Left lung (tissue), 14 donors: ENCODE measurements at places on chromosomes 16 and 17. TPM values are rescaled to one million over a fixed set of nuclear protein-coding genes. Genes with fewer than 3 reads are reported as not detected.

The USP36 gene
- 29.2 TPM for total RNA-seq

DNA sequence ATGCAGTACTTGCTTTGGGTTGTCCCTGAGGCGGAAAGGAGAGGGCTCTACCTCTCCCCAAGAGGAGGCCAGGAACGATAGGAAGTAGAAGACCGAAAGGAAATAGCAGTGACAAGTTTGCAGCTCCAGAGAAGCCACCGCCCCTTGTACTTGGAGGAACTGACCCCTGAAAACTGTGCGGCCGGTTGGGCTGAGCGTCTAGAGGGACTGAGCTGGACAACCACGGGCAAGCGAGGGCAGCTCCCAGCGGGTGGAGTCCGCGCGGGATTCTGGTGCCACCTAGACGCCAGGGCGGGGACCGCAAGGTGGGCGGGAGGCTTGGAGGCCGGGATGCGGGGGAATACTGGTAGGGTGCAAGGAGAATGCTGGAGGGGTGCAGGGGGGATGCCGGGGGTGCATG lies 1.3 kb upstream of the SLC6A4 start:
- no peaks in the 10 kb centered on the region for H3K36me3 ChIP-seq
- peaks cover 68% of the 10 kb centered on the region for H3K27me3 ChIP-seq
- peak overlapping the region; percentile 24 for H3K4me3 ChIP-seq
- peaks cover 36% of the 10 kb centered on the region for H3K4me1 ChIP-seq
- no peak for DNase-seq

GRCh38 chr17:77933777-77934398 lies 24.6 kb upstream of the TNRC6C start:
- DNase-seq: no peak
- H3K4me1 ChIP-seq: no peaks in the 10 kb centered on the region
- H3K4me3 ChIP-seq: no peak overlapping the region
- H3K36me3 ChIP-seq: no peaks in the 10 kb centered on the region

The RPS15A gene
- 1,060 TPM for total RNA-seq

The NKD1 gene
- total RNA-seq: 23.0 TPM

GRCh38 chr16:67435758-67436164 lies 4.8 kb downstream of the HSD11B2 start:
- H3K27ac ChIP-seq: no peak overlapping the region
- no peak overlapping the region for H3K4me3 ChIP-seq
- H3K4me1 ChIP-seq: peaks cover 10% of the 10 kb centered on the region
- H3K27me3 ChIP-seq: peaks cover 15% of the 10 kb centered on the region

The CCL7 gene
- 0.96 TPM for total RNA-seq

GRCh38 chr17:40615068-40615840 lies 32.4 kb downstream of the SMARCE1 start:
- peak; percentile 17 for DNase-seq
- no peak overlapping the region for H3K27ac ChIP-seq

The CMTM4 gene
- total RNA-seq: 72.3 TPM

GRCh38 chr17:29764217-29764616 lies 141.5 kb upstream of the CORO6 start:
- H3K27ac ChIP-seq: no peak overlapping the region
- H3K4me3 ChIP-seq: no peak overlapping the region
- no peaks in the 10 kb centered on the region for H3K36me3 ChIP-seq
- DNase-seq: no peak

DNA sequence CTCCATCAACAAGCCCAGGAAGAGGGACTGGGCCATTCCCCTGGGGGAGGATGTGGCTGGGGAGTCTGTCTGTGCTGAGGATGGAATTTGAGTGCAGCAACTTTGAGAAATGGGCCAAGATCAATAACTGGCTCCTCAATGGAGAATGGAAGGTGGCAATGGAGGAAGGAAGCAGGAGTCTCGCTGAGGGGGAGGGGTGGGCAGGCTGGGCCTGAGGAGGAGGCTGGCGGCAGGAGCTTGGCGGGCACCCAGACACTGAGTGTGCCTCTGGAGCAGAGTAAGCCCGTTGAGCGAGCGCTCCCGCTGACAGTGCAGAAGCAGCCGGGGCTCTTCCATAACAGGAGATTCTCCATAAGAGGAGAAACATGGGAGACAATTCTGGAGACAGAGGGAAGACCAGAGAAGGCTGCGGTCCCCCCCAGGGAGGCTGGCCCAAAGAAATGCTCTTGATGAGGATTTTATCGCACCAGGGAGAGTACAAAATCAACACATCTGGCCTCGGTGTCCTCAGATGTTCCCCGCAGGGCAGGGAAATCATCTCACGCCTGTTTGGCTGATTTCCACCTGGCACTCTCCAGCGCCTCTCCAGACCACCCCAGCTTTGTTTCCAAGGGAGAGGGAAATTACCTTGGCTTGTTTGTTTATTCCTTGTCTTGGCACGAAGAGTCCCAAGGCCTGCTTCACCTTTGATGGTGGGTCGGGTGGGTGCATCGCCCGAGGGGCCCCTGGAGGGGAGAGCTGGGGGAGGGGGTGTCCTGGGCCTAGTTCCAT lies 2.8 kb upstream of the MMP15 start:
- H3K27ac ChIP-seq: peak overlapping the region; percentile 10
- no peaks in the 10 kb centered on the region for H3K36me3 ChIP-seq
- H3K4me1 ChIP-seq: peaks cover 70% of the 10 kb centered on the region
- peaks cover 38% of the 10 kb centered on the region for H3K27me3 ChIP-seq

GRCh38 chr17:78142119-78142861 lies 3.9 kb upstream of the C17orf99 start:
- peaks cover 91% of the 10 kb centered on the region for H3K4me1 ChIP-seq
- no peak overlapping the region for H3K4me3 ChIP-seq
- DNase-seq: no peak
- H3K36me3 ChIP-seq: peaks cover 8% of the 10 kb centered on the region

GRCh38 chr16:62342216-62342615 lies 306.0 kb upstream of the CDH8 start:
- no peaks in the 10 kb centered on the region for H3K36me3 ChIP-seq
- no peak overlapping the region for H3K4me3 ChIP-seq
- no peak for DNase-seq
- H3K27me3 ChIP-seq: no peaks in the 10 kb centered on the region

- no peak overlapping the region for H3K27ac ChIP-seq
- H3K4me3 ChIP-seq: no peak overlapping the region
- no peaks in the 10 kb centered on the region for H3K36me3 ChIP-seq
Measured at GRCh38 chr17:43531955-43532354, 14.2 kb downstream of the ETV4 start.

GRCh38 chr16:720990-721764 lies at the start of gene ANTKMT:
ANTKMT (plus strand) TSS chr16:721146; CDS start chr16:721275, 129 bp downstream.
- no peaks in the 10 kb centered on the region for H3K36me3 ChIP-seq
- H3K4me1 ChIP-seq: peaks cover 11% of the 10 kb centered on the region
- peak; percentile 84 for DNase-seq
- H3K27me3 ChIP-seq: peaks cover 42% of the 10 kb centered on the region
- peak within 1 kb of the TSS; percentile 80 for H3K4me3 ChIP-seq

The ZNF668 gene
- total RNA-seq: 11.8 TPM

DNA sequence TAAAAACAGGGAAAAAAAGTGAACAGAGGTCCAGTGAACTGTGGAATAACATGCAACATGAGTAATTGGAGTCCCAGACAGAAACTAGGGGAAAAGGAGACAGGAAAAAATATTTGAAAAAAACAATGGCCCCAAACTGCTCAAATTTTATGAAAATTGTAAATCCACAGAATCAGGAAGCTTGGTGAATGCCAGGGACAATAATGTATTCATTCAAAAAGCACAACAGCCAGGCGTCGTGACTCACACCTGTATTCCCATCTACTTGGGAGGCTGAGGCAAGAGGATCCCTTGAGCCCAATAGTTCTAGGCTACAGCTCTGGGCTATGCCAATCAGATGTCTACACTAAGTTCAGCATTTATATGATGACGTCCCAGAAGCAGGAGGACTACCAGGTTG lies 23.7 kb downstream of the NCOR1 start:
- no peaks in the 10 kb centered on the region for H3K4me1 ChIP-seq
- H3K36me3 ChIP-seq: no peaks in the 10 kb centered on the region
- H3K27ac ChIP-seq: no peak overlapping the region
- H3K27me3 ChIP-seq: no peaks in the 10 kb centered on the region
- H3K4me3 ChIP-seq: no peak overlapping the region

GRCh38 chr17:66449418-66449977 lies 147.1 kb downstream of the PRKCA start:
- DNase-seq: no peak
- no peaks in the 10 kb centered on the region for H3K27me3 ChIP-seq
- no peak overlapping the region for H3K4me3 ChIP-seq

- peaks cover 15% of the 10 kb centered on the region for H3K4me1 ChIP-seq
- DNase-seq: no peak
- no peak overlapping the region for H3K27ac ChIP-seq
- H3K36me3 ChIP-seq: no peaks in the 10 kb centered on the region
- peaks cover 44% of the 10 kb centered on the region for H3K27me3 ChIP-seq
- no peak overlapping the region for H3K4me3 ChIP-seq
Measured at GRCh38 chr17:80969674-80970043, 22.0 kb upstream of the CHMP6 start.

- no peaks in the 10 kb centered on the region for H3K36me3 ChIP-seq
- peak overlapping the region; percentile 59 for H3K4me3 ChIP-seq
- peak; percentile 87 for DNase-seq
- no peaks in the 10 kb centered on the region for H3K27me3 ChIP-seq
- H3K27ac ChIP-seq: peak overlapping the region; percentile 99
Measured at GRCh38 chr17:8223356-8224126, 13.2 kb upstream of the AURKB start.

DNA sequence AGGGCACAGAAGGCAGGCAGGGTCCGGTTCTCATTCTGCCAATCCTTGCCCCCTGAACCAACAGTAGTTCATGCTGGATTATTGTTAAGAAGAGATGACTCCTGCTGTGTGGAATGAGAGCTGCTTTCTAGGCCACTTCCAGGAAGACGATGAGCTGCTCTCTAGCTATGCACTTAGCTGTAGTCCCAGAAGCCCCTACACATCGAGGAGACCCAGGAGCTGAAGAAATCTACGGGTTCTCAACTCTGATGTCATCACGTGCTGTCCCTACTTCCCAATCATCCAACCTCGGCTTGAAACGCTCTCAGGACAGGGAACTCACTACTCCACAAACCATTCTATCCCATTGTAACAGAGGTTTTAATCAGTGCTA lies 29.0 kb upstream of the EMP2 start:
- H3K36me3 ChIP-seq: no peaks in the 10 kb centered on the region
- DNase-seq: no peak
- H3K4me1 ChIP-seq: peaks cover 5% of the 10 kb centered on the region
- H3K27ac ChIP-seq: peak overlapping the region; percentile 51

- peak; percentile 19 for DNase-seq
- peaks cover 100% of the 10 kb centered on the region for H3K36me3 ChIP-seq
- peak overlapping the region; percentile 18 for H3K27ac ChIP-seq
- no peaks in the 10 kb centered on the region for H3K27me3 ChIP-seq
Measured at GRCh38 chr17:61984821-61985220, 57.0 kb upstream of the INTS2 start.

DNA sequence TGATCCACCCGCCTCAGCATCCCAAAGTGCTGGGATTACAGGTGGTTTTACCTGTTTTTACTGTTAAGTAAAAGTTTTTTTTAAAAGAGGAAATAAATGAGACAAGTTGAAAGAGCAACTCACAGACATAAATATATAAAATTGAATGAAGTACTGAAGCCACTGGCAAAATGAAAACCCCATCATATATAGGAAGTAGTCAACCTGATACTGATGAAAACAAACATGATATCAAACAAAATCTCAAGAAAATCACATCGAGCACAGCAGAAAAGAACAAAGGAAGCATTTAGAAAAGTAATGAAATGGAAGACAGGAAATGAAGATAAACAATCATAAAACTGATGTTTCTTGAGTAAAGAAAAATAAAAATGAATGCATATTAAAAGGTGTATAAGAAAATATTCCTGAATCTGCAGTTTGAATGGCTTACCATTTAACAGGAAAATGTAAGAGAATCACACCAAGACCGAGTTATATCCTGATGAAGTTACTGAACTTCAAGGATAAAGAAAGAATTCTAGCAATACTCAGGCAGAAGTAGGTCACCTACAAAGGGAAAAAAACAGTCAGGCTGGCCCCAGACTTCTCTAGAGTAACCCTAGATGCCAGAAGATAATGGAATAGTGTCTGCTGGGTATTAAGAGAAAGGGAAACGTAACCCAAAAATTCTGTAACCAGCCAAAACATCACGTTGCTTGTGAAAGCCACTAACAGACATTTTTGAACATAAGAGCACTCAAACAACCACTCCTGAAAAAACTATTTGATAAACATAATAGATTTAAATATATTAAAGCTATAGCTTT lies 31.5 kb downstream of the UBE2G1 start:
- H3K4me3 ChIP-seq: no peak overlapping the region
- no peak overlapping the region for H3K27ac ChIP-seq
- DNase-seq: no peak
- no peaks in the 10 kb centered on the region for H3K36me3 ChIP-seq

DNA sequence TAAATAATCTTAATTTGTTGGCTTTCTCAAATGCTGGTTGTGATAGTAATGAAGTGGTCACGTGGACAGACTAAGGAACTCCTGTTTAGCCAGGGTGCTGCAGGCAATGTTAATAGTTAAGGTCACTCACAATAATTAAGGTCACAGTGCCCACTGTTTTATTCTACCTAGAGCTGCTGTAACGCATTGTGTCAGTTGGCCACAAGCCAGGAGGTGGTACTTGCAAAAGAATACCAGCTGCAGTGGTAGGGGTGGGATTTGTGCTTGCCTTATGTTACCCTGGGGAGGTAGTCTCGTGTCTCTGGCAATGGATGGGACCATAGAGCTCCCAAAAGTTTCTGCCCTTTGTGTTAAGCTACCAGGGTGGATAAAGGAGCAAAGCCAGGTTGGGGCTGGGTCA lies 969.1 kb upstream of the CDH8 start:
- no peaks in the 10 kb centered on the region for H3K36me3 ChIP-seq
- H3K27ac ChIP-seq: no peak overlapping the region
- no peaks in the 10 kb centered on the region for H3K27me3 ChIP-seq

The MSLN gene
- 464 TPM for total RNA-seq

DNA sequence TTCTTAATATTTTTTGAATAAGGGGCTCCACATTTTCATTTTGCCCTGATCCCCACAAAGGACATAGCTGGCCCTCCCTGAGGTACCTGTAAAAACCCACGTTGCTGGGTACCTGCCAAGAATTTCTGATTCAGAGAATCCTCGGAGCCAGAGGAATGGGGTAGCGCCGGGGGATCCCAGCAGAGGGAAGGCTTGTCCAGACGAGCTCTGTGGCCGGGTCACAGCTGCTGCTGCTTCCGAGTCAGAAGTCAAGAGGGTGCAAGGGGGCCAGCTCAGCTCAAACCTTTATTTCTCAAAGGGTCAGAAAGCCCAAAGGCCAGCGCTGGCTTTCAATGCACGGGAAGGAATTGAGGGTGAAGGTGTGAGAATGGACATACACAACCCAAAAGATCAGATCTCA lies 68.9 kb upstream of the SDK2 start:
- H3K4me1 ChIP-seq: peaks cover 6% of the 10 kb centered on the region
- H3K36me3 ChIP-seq: no peaks in the 10 kb centered on the region
- H3K27ac ChIP-seq: no peak overlapping the region
- H3K4me3 ChIP-seq: no peak overlapping the region
- no peak for DNase-seq

The QRICH2 gene
- 2.8 TPM for total RNA-seq

GRCh38 chr16:68445458-68445857 lies 2.9 kb downstream of the SMPD3 start:
- DNase-seq: no peak
- no peak overlapping the region for H3K27ac ChIP-seq
- no peaks in the 10 kb centered on the region for H3K36me3 ChIP-seq

The ABCC3 gene
- total RNA-seq: 120 TPM

The HSPB9 gene
- total RNA-seq: not detected

The CDK5R1 gene
- 1.5 TPM for total RNA-seq

The CES3 gene
- 1.6 TPM for total RNA-seq

The SLC13A2 gene
- total RNA-seq: not detected

The PHOSPHO1 gene
- total RNA-seq: 1.0 TPM

The MT1A gene
- total RNA-seq: 3.1 TPM

The GLP2R gene
- total RNA-seq: 1.0 TPM

GRCh38 chr17:12568358-12569251 lies 97.1 kb upstream of the MYOCD start:
- H3K27me3 ChIP-seq: no peaks in the 10 kb centered on the region
- H3K27ac ChIP-seq: no peak overlapping the region
- H3K4me3 ChIP-seq: no peak overlapping the region
- no peak for DNase-seq

The ZG16 gene
- not detected for total RNA-seq
